Astrocyte (in vitro differentiated cells and primary cell): ENCODE measurements at places on chromosomes 11 and 22. TPM values are rescaled to one million over a fixed set of nuclear protein-coding genes. Genes with fewer than 3 reads are reported as not detected.

- no peaks in the 10 kb centered on the region for H3K27me3 ChIP-seq
- H3K4me3 ChIP-seq = no peak overlapping the region
- H3K27ac ChIP-seq = no peak overlapping the region
- no peaks in the 10 kb centered on the region for H3K36me3 ChIP-seq
- no peak for DNase-seq
- H3K4me1 ChIP-seq = no peaks in the 10 kb centered on the region
Observed at GRCh38 chr11:80635178-80635577, 1194.3 kb upstream of the TENM4 start.

GRCh38 chr22:44783581-44783980 lies 31.2 kb downstream of the ARHGAP8 start:
- H3K4me3 ChIP-seq = no peak overlapping the region
- H3K27ac ChIP-seq = no peak overlapping the region
- H3K36me3 ChIP-seq = no peaks in the 10 kb centered on the region
- peaks cover 2% of the 10 kb centered on the region for H3K27me3 ChIP-seq
- no peaks in the 10 kb centered on the region for H3K4me1 ChIP-seq
- no peak for DNase-seq

DNA sequence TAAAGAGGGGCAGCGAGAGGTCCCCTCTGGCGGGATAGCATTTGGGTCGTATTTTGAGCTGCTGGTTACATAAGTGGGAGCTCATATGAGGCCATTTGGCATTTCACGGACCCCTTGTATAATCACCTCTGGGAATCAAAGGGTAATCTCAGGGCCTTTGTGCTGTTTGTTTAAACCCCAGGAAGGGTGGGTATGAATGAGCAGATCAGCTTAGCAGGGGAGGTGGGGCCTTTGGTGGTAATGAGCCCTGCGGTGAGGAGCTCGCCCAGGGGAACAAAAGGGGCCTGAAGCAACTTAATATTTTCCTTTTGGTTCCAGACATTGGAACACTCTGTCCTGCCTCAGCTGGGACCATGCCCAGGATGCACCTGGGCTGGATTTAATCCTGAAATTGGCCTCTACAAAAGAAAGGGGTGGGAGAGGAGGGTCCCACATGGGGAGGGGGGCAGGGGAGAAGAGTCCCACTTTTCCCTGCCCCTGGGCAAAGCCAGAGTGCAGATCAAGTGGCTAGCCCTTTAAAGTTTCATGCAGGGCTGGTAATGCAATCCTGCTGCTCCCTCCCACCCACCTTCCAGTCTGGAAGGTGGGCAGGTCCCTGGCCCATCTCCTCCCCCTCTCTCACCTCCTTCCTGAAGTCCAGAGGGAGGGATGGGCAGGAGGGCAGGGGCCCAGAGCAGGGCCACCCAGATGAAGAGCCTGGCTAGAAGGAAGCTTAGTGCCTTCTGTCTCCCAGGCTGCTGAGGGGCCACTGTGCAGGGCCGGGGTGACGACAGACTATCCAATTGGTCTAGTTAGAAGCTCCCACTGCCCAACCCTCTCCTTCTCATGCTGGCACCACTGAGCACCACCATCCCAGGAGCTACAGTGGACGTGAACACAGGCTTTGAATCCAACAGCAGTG lies 10.5 kb downstream of the TSKU start:
- no peaks in the 10 kb centered on the region for H3K36me3 ChIP-seq
- no peak overlapping the region for H3K4me3 ChIP-seq
- DNase-seq = no peak
- H3K27ac ChIP-seq = no peak overlapping the region
- no peaks in the 10 kb centered on the region for H3K27me3 ChIP-seq

DNA sequence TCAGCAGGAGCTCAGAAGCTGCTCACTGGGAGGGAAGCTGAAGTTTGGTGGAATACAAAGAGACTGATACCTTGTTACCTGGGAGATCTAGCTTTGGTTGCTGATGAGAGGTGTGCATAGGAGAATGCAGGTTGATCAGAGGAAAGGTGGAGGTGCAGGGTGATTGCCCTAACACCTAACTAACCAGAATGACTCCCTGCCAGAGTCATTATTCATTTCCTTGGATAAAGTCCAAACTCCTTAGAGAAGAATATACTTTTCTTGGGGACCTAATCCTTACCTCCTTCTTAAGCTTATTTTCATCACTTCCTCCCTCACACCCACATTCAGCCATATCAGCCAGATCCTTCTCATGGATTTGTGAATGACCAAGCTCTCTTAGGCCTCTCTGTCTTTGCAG lies 814.2 kb upstream of the TENM4 start:
- H3K36me3 ChIP-seq = no peaks in the 10 kb centered on the region
- no peak overlapping the region for H3K27ac ChIP-seq

The C11orf97 gene
- total RNA-seq = not detected in 2 replicates

The CHRM1 gene
- total RNA-seq = not detected in 2 replicates

The ZNF215 gene
- total RNA-seq = 2.1 and 2.9 TPM in 2 replicates

The BCO2 gene
- 0.48 and 0.62 TPM in 2 replicates for total RNA-seq

The RAG2 gene
- total RNA-seq = not detected in 2 replicates

The LRRC56 gene
- 0.82 and 1.8 TPM in 2 replicates for total RNA-seq

The BIK gene
- total RNA-seq = 0.31 and 0.32 TPM in 2 replicates
